ENCODE measurements at places on chromosomes 3 and 15. TPM values are rescaled to one million over a fixed set of nuclear protein-coding genes. Genes with fewer than 3 reads are reported as not detected.

Gene CCDC33
- not detected for total RNA-seq

Gene GOLGA6A
- 1.0 TPM for total RNA-seq

Gene ASB14
- not detected for total RNA-seq

Gene RETNLB
- not detected for total RNA-seq

Gene HRG
- not detected for total RNA-seq

Gene CPLX3
- 0.20 TPM for total RNA-seq

Gene AMOTL2
- not detected for total RNA-seq

Gene MESD
- 14.3 TPM for total RNA-seq

Gene GOLGA8J
- total RNA-seq = not detected

Gene GSK3B
- total RNA-seq = 45.2 TPM

Gene INKA1
- 0.92 TPM for total RNA-seq

Gene MUC4
- not detected for total RNA-seq

Gene HGD
- 19.1 TPM for total RNA-seq

Gene UBAP1L
- 8.4 TPM for total RNA-seq

Gene BCHE
- not detected for total RNA-seq

Gene LNP1
- 0.70 TPM for total RNA-seq

Gene MEIS2
- total RNA-seq = not detected

Gene SPINK8
- not detected for total RNA-seq

Gene KCNMB2
- not detected for total RNA-seq

Gene SNX4
- total RNA-seq = 18.6 TPM

Gene APPL1
- 22.3 TPM for total RNA-seq

Gene ERICH6
- total RNA-seq = 0.92 TPM

Gene NR2F2
- total RNA-seq = not detected

Gene CADPS
- not detected for total RNA-seq

Gene TNK2
- total RNA-seq = 125 TPM

Gene TERC
- total RNA-seq = 11.0 TPM

Gene CLDN1
- total RNA-seq = not detected

Gene PRC1
- total RNA-seq = 40.6 TPM

Gene CHCHD4
- 3.6 TPM for total RNA-seq

Gene FANCD2OS
- total RNA-seq = not detected

Gene SOX14
- total RNA-seq = not detected

Gene HRH1
- total RNA-seq = not detected

Gene CLDN18
- total RNA-seq = not detected

Gene MGA
- total RNA-seq = 42.6 TPM

Gene CAMK1
- 1.9 TPM for total RNA-seq

Gene CALML4
- 2.6 TPM for total RNA-seq

Gene EBLN2
- 15.8 TPM for total RNA-seq

Gene MASP1
- total RNA-seq = not detected

Gene LIPC
- 1.0 TPM for total RNA-seq

Gene ZNF774
- total RNA-seq = not detected

Gene AADACL2
- total RNA-seq = not detected

Gene MUSTN1
- 16.0 TPM for total RNA-seq

Gene TRPM1
- not detected for total RNA-seq

Gene ECE2
- total RNA-seq = not detected

Gene CEP19
- total RNA-seq = 2.1 TPM

Gene C15orf61
- 8.7 TPM for total RNA-seq

Gene LRRN1
- not detected for total RNA-seq

Gene TMCO5A
- total RNA-seq = not detected

Gene CCR3
- total RNA-seq = 0.37 TPM

Gene DALRD3
- total RNA-seq = 27.4 TPM

Gene CNTN6
- total RNA-seq = not detected

Gene ZIC4
- not detected for total RNA-seq

Gene ANKUB1
- not detected for total RNA-seq

Gene PP2D1
- total RNA-seq = not detected

All from T-helper 17 cell (primary cell).